Trophoblast cell (in vitro differentiated cells and primary cell): ENCODE measurements at places on chromosomes 12 and 14.

DNA sequence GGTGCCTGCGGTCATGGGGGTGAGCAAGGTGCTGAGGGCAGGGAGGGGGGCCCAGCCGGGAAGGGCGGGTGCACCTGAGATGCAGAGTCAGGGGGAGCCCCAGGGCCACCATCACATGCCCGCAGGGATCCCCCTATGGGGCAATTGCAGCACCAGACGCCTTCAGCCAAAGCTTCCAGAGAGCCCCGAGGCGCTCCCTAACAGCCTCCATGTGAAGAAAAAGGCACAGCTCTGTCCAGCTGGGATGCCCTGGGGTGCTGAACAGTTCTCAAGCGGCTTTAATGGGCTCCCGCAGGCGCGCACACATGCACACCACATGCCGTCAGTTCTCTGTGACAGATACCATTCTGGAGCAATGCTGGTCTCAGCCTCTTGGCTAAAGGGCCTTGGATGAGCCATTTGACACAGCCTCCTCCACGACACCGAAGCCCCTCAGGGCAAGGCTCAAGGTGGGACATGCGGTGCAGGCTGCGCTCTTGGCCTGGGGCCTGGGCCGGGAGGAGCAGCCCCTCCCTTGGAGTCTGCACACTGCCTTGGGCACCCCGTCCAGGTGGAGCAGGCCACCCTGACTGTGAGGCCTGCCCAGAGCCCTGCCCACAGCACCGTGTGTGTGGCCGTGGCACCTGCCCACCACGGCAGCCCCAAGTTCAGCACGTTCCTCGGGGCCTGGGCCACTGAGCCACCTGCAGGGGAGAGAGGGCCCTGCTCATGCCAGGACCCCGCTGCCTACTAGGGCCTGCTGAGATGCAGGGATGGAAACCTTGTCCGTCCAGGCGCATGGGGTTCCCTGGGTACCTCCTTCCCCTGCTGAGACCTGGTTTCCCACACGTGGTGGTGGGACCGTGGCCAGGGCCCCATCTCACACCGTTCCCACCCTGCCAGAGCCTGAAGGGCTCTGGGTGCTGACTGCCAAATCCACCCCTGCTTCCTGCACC is 7.7 kb downstream of the XRCC3 start:
- peak; percentile 98 for DNase-seq
- H3K4me1 ChIP-seq, result peaks cover 5% of the 10 kb centered on the region
- no peaks in the 10 kb centered on the region for H3K27me3 ChIP-seq
- no peak overlapping the region for H3K4me3 ChIP-seq
- H3K27ac ChIP-seq, result no peak overlapping the region
- H3K36me3 ChIP-seq, result peaks cover 74% of the 10 kb centered on the region

- H3K4me3 ChIP-seq, result no peak overlapping the region
- peaks cover 22% of the 10 kb centered on the region for H3K4me1 ChIP-seq
- H3K27ac ChIP-seq, result no peak overlapping the region
- H3K36me3 ChIP-seq, result no peaks in the 10 kb centered on the region
- DNase-seq, result peak; percentile 73
Observed at GRCh38 chr12:109875572-109876131, 4.7 kb downstream of the GLTP start.

DNA sequence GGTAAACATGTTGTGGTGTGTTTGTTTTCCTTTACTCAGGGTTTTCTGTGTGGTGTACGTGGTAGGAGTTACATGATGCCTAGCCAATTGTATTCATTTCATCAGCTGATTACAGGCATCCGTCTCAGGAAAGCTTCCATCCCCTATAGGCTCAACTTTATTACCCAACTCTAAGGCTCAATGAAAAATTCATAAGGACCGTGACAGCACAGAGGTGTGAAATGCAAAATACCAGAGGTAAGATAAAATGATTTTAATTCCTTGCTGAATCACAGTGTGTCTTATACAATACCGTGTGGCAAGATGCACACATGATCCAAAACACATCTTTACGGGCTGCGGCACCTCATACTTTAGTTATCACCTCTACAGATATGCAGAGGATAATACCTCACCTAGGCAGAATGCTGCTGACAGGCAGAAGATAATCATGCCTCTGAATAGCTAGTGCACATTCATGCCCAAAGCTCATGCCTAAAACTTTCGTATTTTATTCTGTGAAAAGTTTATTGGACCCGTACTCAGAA is 87.2 kb upstream of the DIO2 start:
- no peaks in the 10 kb centered on the region for H3K4me1 ChIP-seq
- no peak overlapping the region for H3K27ac ChIP-seq
- H3K27me3 ChIP-seq, result no peaks in the 10 kb centered on the region
- H3K4me3 ChIP-seq, result no peak overlapping the region
- peak; percentile 84 for DNase-seq

GRCh38 chr12:67508830-67509229 is 139.7 kb upstream of the DYRK2 start:
- H3K27ac ChIP-seq, result no peak overlapping the region
- no peak overlapping the region for H3K4me3 ChIP-seq
- DNase-seq, result no peak
- no peaks in the 10 kb centered on the region for H3K36me3 ChIP-seq
- no peaks in the 10 kb centered on the region for H3K4me1 ChIP-seq

DNA sequence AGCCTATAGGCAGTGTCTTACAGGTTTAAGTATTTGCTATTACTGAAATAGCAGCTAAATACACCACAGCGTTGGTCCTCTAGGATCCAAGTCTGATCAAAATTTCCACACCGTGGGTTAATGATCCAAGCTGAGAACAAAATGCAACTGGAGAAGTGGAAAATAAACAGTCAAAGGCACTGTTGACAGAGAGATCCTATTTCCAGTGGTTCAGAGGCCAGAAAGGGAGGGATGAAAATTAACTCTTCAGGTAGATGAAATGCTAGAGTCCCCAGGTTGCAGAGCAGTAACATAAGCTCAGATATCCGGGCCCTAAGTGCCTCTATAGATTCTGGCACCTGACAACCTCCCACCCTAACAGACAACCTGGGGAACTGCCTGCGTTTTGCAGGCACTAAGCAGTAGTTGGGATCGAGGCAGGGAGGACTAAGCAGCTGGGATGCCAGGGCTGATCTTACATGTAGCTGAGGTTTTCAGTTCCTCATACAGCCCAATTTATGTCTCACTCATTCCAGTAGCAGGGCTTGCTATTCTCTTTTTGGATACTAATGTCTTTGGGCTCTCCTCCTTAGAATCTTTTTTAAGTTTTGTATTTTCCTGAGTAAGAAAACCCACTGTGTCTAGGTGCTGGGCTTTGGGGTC is 42.7 kb upstream of the CRACR2A start:
- H3K27ac ChIP-seq, result no peak overlapping the region
- H3K27me3 ChIP-seq, result no peaks in the 10 kb centered on the region
- no peak for DNase-seq
- no peaks in the 10 kb centered on the region for H3K36me3 ChIP-seq

GRCh38 chr12:22287776-22288621 is 46.5 kb downstream of the ST8SIA1 start:
- H3K36me3 ChIP-seq, result no peaks in the 10 kb centered on the region
- no peak for DNase-seq
- H3K27me3 ChIP-seq, result no peaks in the 10 kb centered on the region
- H3K4me1 ChIP-seq, result no peaks in the 10 kb centered on the region

DNA sequence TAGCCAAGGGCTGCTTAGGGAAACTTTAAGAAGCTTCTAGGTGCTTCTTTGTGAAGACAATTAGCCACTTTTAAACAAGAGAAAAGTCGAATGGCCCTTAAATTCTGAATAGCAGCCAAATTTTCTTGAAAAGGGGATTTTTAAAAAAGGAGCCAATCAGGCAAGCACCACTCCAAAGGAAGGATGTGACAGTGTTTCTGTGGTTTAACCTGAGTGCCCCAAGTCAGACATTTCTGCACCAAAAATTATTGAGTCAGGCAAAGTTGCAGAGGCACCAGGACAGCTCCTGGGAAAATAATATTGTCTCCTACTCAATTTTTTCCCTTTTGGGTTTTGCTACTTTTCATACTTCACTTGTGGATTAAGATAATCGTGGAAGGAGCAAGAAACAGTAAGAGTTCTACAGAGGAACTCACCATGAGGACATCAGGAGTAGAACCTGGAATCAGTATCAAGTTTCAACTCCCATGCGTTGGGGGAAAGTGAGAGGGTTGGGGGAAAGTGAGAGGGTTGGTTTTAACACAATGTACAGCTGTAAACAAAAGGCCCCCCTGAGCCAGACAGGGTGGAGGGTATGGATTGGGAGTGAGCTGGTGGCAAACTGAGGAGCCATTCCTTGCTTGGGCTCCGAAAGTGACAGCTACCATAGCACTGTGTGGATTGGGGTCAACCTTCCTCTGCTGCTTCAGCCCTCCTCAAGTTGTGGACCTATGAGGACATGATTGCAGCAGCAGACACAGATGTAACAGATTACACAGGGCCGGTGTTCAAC is 90.8 kb downstream of the SLC38A1 start:
- H3K4me3 ChIP-seq, result no peak overlapping the region
- DNase-seq, result no peak
- H3K4me1 ChIP-seq, result peaks cover 3% of the 10 kb centered on the region
- H3K27ac ChIP-seq, result no peak overlapping the region

DNA sequence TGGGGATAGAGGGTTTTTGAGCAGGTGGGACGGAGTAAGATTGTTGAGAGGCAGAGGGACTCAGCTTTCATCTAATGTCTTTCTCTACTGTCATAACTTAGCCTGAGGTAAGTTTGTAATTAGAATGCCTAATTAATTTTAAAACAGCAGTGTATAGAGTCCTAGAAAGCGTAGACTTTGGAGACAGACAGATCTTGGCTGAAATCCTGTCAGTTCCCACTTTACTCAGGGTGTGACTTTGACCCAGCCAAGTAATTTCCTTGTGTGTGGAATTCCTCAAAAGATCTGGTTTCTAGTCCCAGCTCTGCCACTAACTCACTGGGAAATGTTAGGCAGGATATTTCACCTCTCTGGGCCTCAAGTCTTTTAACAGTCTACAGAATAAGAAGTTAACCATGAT is 74.3 kb downstream of the SLC25A21 start:
- H3K27me3 ChIP-seq, result no peaks in the 10 kb centered on the region
- no peaks in the 10 kb centered on the region for H3K36me3 ChIP-seq
- no peak for DNase-seq

DNA sequence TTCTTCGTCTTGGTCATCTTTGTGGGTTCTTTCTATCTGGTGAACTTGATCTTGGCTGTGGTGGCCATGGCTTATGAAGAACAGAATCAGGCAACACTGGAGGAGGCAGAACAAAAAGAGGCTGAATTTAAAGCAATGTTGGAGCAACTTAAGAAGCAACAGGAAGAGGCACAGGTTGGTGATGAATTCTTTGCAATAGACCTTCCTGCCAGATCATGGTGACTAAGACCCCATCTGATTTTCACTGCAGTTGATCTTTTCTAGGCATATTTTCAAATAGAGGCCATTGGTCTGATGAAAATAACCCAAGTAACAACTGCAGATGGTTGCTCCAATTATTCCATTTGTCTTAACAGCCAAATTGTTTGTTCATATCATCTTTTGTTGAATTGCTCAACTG is 114.4 kb downstream of the SCN8A start:
- DNase-seq, result no peak
- no peak overlapping the region for H3K27ac ChIP-seq
- no peaks in the 10 kb centered on the region for H3K4me1 ChIP-seq
- H3K36me3 ChIP-seq, result no peaks in the 10 kb centered on the region

DNA sequence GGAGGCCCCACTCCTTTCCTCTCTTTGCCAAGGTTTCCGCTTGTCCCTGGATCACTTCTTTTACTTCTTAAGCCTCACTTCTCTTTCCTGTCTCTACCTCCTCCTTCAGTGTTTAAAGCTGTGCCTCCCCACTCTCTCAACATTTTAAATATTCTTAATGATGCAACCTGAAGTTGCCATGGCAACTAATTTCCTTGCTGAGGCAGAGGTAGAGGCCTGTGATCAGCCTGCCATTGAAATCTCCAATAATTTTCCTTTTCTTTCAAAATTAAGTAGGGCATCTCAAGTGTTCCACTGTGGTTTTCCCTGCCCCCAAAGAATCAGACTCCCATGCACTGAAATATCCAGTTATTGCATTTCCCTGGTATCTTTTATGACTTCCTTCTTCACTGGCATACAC is 108.6 kb upstream of the VRK1 start:
- H3K4me3 ChIP-seq, result no peak overlapping the region
- H3K4me1 ChIP-seq, result peaks cover 3% of the 10 kb centered on the region
- DNase-seq, result no peak

DNA sequence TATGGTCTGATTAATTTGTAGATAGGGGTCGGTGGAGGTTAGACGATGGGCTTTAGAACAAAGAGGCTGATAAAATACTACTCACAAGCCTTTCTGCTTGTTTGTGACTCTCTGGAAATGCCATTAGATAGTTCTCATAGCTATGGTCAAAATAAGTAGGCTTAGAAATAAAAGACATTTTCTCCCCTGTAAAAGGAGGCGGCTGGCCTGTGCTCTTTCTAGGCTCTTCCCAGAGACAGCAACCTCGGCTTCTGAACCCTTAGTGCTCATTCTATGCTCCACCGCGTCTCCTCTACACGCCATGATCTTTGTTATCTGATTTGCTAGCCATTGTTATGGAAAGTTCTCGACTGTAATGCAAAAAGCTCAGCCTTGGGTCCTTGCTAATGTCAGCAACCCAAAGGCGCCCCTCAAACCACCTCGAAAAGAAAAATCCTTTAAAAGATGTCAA is 64.5 kb downstream of the CRADD start:
- no peaks in the 10 kb centered on the region for H3K36me3 ChIP-seq
- no peak for DNase-seq
- H3K4me1 ChIP-seq, result no peaks in the 10 kb centered on the region

DNA sequence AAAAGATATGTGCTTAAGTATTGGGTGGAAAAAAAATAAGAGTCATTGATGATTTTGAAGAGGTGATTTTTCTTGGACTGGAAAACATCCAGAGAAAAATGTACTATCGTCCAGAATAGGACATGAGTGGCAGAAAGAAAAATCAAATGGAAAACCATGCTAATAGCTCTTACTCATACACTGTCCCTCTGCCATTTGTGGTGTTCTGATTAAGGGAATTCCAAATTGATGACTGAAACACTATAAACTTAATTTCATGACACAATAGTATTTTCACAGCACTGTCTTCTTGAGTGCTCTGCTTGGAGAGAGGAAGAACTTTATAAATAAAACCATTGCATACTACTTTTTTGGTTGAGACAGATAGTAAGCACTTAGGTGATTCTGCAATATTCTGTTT is 72.4 kb downstream of the USP15 start:
- peaks cover 2% of the 10 kb centered on the region for H3K36me3 ChIP-seq
- DNase-seq, result no peak
- no peaks in the 10 kb centered on the region for H3K27me3 ChIP-seq
- H3K4me3 ChIP-seq, result no peak overlapping the region

GRCh38 chr12:132190012-132190755 is 45.9 kb downstream of the NOC4L start:
- H3K4me1 ChIP-seq, result peaks cover 9% of the 10 kb centered on the region
- H3K36me3 ChIP-seq, result no peaks in the 10 kb centered on the region
- H3K4me3 ChIP-seq, result peak overlapping the region; percentile 62
- DNase-seq, result no peak

GRCh38 chr14:89359477-89360222 is 57.4 kb downstream of the FOXN3 start:
- no peak overlapping the region for H3K27ac ChIP-seq
- H3K36me3 ChIP-seq, result no peaks in the 10 kb centered on the region
- no peak for DNase-seq
- no peak overlapping the region for H3K4me3 ChIP-seq
- no peaks in the 10 kb centered on the region for H3K4me1 ChIP-seq
- H3K27me3 ChIP-seq, result no peaks in the 10 kb centered on the region

GRCh38 chr12:122126713-122127597 is 47.1 kb downstream of the IL31 start:
- no peak for DNase-seq
- no peak overlapping the region for H3K4me3 ChIP-seq
- H3K27ac ChIP-seq, result no peak overlapping the region
